ENCODE measurements at places on chromosomes 12 and 14.

GRCh38 chr14:94045563-94046345 is 19.6 kb downstream of the OTUB2 start:
- no peak for DNase-seq

DNA sequence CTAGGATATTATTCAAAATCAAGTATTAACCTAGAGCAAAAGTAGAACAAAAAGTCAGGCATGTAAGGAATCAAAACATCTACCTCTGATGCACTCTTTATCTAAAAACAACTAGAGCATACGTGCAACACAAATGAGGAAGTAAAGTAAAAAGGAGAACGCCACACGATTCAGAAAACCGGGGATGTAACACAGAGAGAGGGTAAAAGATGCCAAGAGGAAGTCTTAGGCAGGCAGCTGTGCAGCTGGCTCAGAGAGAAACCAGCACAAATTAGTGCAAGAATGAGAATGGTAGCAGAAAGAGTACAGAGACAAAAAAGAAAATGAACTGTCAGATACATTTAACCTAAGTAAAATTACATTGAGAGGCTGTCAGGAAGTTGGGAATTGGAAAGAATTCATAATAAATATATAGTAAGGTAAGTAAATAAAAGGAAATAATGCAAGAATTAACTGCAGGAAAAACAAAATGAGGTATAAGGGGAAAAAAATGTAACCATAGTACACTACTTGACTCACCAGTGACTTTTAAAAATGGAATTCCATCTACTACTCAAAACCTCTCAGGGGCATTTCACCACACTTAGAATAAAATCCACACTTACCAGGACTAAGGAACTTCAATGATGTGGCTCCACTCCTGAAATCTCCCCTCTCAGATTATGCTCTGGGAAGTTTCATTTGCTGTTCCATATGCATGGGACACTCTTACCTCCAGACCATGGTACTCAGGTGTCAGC is 17.1 kb downstream of the BCAT1 start:
- DNase-seq: no peak

DNA sequence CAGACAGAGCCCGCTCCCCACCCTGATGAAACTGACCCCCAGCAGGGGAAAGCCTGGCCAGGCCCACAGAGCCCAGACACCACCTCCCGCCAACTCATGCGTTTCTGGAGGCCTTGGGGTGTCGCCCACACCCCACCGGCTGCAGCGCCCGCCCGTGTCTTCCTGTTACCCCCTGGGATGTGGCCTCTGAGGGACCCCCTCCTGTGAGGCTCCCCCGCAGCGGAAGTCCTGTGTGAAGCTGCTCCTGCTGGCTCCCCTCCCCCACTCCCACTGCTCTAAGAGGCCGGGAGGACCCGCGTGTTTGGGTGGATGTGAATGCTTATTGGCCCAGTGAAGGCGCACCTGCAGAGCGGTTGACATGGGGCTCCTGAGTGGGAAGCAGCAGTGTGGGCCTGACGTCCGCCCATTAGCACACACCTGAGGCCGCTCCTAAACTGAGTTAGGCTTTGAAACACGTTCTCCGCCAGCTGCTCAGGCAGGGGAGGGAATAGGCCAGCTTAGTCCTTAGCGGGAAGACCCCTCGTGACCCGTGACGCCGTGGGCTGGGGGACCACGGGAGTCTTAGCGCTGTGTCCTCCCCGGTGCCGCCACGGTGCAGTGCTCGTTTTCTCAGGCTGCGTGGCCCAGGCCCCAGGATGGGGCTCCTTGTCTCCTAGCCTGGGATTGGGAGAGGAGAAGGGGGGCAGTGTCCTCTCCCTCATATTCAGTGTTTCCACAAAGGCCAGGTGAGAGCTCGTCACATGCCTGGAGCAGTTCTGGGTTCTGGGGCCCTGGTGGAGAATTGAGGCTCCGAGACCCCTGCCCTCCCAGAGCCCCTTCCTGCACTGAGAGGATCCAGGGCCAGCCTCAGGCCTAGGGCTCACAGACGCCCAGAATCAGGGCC is 323.4 kb upstream of the SFSWAP start:
- DNase-seq: no peak

- no peak for DNase-seq
Observed at GRCh38 chr14:84963518-84963917, 566.4 kb upstream of the FLRT2 start.

- no peak for DNase-seq
Observed at GRCh38 chr12:1666215-1666614, 24.7 kb upstream of the ADIPOR2 start.

DNA sequence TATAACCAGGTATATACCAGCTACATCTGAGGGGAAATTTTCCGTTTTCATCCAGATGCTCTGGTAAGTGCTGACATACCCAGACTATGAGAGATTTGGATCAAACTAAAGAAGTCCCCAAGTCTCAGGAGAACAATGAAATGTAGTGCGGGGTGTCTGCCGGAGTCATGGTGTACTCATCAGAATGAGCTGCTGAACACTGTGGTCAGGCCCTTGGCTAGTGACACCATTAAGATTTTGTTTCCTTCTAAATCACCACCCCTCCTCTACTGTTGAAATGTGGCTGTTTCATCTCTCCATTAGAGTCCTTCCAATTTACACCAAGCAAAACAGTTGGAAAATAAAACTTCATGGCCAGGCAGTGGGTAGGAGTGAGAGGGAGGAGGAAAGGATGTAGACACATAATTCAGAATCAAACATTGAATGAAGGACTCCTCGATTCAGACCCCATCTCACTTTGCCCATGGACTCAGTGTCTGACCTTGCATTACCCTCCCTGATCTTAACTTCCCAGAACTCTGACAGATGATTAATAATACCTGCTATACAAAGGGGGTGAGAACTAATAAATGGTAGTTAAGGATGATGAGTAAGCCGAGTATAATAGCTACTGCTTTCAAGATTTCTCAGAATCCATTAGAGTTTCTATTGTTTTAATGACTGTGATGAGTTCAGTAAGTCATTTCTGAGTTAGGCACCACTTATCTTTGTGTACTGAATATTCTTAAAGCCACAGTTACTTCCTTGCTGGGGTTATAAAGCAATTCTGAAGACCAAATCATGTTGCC is 127.4 kb downstream of the CRADD start:
- no peak for DNase-seq

DNA sequence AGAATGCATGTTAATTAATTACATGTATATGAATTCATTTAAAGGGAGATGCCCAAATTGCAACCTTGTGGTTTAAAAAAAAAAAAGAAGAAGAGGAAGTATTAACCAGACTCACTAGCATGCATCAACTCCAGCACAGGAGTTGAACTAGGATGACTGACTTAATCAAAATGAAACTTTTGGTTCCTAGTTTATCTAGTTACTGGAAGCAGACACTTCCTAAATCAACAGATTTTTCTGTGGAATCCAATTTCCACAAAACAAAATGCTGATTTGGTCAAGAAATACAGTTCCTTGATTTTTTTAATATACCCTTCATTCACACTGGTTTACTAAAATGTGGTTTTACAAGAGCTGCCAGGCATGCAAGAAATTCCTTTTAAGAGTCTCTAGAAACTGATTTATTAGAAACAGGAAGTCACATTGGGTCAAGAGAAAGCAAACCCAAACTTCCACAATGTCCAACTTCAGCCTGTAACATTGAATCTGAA is 41.6 kb downstream of the ITPR2 start:
- DNase-seq: no peak

DNA sequence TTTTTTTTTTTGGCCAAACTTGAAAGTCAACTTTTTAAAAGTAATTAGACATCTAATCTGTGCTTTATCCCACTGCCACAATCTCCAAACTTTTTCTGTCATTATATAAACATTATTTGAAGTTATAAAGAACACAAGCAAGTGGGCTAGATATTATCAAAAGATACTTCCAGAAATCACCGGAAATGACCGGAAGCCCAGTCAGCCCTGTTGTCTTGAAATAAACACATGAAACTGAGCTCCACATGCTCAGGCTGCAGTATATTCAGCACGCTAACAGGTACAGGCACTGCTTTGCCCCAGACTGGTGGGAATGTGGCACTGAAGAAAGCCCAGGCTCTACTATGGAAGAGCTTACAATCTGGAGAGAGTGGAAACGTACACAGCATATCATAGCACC is 158.9 kb upstream of the PLEKHG7 start:
- no peak for DNase-seq

GRCh38 chr14:56244138-56244789 is 126.1 kb downstream of the PELI2 start:
- peak; percentile 70 for DNase-seq

- no peak for DNase-seq
Observed at GRCh38 chr12:27705263-27705662, 5.4 kb upstream of the MRPS35 start.

DNA sequence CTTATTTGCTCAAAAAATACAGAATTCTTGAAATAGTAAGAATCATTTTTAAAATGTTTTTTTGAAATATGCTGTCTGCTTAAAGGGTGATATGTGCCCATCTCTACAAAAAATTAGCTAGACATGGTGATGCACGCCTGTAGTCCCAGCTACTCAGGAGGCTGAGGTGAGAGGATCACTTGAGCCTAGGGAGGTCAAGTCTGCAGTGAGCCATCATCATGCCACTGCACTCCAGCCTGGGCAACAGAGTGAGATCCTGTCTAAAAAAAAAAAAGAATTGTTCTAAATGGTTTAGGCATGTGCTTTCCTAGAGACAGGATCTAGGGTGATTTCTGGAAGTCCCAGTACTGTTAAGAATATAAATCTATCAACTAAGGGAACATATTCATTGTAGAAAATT is 75.6 kb upstream of the HECTD1 start:
- DNase-seq: no peak

- DNase-seq: no peak
Observed at GRCh38 chr14:54902521-54903420, at the start of gene GCH1. GCH1 (minus strand) TSS chr14:54902826; CDS start chr14:54902663, 163 bp downstream.

DNA sequence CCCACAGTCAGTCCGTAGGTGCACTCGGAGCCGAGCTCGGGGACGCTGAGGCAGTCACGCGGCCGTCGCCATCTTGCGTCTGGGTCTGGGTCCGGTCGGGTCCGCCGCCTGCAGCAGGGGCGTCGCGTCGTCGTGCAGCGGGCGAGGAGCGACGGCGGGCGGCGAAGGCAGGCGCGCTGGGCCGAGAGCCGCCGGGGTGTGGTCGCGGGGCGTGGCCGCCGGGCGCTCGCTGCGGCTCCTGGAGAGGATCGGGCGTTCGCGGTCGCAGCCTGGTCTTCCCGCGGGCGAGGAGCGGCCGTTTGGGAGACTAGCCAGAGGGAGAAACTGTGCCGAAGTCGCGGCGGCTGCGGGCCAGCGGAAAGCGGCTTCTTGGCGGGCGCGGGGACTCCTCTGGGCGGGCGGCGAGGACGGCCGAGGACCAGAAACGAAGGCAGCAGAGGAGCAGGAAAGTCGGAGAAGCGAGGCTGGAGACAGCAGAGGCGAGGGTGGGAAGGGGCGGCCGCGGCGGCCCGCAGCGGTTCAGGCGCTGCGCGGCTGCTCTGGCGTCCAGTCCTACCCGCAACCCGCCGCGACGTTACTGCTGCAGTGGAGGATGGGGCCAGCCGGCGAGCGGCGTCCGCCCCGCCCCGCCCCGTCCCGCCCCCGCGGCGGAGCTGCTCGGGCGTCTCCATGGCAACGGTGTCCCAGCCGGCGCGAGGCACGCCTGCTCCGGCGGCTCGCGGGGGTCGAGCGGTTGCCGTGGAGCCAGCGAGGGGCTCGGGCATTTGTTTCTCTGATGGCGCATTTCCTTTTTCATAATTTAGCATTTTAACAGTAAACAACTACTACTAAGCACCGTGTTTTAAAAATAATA is at the start of gene PNMA1:
Gene PNMA1 (minus strand): TSS at position 582 of the 853 bp plus-strand sequence. CDS start 745 bp downstream, outside the sequence.
- peak; percentile 67 for DNase-seq

DNA sequence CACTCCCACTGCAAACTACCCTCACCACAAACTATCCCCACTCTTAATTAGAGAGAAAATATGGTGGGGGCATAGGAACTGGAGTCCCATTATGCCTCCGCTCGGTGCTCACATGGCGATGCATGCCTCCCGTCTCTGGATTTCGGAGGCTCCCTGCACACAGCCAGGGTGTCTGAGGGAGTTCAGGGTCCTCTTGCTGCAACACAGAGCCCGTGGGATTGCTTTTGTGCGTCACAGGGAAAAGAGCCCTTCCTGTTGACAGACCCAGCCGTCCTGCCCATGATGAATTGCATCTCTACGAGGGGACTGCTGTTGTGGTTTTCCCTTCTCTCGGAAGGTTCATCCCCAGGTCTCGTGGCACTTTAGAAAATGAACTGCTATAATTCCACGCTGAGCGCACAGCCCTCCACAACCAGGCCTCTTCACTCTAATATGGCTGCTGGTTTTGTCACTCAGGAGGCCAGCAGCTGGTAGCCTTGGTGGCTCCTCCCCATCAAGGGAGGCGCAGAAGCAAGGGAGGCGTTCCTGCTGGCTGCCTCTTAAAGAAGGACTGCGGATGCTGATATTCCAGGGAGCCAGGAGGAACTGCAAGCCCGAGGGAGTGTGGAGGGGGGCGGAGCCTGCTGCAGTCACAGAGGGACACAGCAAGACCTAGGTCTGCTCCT is 158.0 kb downstream of the KCNA5 start:
- no peak for DNase-seq

DNA sequence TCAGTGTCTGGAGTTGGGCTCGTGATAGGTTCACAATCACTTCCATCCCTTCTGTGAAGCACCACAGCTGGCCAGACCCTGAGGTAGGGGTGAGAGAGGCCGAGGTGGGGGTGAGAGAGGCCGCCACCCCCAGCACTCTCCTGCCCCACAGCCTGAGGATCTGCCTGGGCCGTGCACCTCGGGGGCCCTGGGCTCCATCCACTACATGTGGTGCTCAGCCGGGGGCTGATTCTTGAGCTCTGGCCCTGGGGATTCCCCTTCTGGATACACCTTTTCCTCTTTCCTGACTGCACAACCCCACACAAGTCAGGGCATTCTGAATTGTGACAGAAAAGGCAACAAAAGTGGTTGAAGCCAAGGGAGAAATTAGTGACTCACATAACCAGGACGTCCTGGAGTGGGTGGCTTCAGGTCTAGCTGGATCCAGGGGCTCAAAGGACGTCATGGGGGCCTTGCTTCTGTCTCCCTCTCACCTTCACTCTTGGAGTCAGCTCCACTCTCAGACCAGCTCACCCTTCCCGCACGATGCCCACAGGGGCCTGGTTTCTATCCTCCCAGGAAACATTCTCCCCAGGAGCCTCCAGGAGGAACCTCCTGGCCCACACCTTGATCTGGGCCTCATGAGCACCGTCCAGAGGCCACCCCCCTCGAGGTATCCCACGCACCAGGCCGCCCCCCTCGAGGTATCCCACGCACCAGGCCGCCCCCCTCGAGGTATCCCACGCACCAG is 12.1 kb upstream of the FBRSL1 start:
- DNase-seq: no peak
